Mesendoderm (in vitro differentiated cells): ENCODE measurements at places on chromosomes 2 and 18.

DNA sequence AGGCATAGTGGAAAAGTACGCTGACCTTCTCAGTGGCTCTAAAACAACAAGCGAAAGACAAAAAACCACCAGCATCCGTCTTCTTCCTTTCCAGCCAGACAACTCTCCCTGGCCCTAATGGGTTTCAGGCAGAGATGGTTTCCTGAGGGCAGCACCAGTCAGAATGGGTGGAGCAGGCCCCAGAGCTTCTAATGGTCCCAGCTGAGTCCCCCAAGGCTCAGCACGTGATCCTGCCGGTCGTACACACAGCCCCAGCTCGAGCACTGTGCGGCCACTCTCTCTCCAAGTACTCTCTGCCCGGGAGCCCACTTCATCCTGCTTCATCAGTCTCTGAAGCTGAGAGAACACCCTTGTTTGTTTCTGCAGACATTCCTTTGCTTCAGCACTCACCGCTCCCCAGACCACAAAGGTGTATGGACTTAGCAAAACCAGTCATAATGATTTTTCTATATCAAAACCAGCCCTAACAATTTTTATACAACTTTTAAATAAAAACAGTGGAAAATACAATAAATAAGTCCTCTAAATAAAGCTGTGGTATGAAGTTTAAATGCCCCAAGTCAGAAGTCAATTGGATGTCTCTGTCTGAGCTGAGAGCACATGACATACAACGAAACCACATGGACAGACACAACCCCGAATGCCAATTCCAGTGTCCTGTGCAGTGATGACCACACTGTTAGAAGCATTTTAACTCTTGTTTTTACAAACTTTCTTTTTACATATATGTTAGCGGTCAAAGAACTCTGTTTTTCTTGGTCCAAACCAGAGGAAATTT lies 63.9 kb downstream of the PARD6G start:
- no peaks in the 10 kb centered on the region for H3K36me3 ChIP-seq
- no peaks in the 10 kb centered on the region for H3K27me3 ChIP-seq
- no peaks in the 10 kb centered on the region for H3K4me1 ChIP-seq
- no peak overlapping the region for H3K27ac ChIP-seq

DNA sequence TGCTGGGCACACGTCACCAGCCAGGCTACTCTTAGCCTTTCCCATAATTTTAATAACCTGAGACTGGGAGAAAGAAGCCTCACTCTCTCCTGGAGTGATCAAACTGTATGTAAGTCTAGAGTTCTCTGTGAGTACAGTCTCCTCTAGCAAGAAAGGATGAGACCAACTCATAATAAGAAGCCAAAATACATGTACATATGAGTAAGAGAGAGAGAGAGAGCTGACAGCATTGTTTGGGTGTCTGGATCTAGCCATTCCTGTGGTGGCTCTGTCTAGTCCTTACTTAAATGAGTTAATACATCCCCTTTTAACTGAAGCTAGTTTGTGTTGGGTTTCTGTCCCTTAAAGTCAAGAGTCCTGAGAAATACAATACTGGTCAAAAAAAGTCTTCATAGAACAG lies 26.0 kb upstream of the ANXA4 start:
- H3K27me3 ChIP-seq = no peaks in the 10 kb centered on the region
- H3K27ac ChIP-seq = no peak overlapping the region
- no peak for DNase-seq
- H3K36me3 ChIP-seq = no peaks in the 10 kb centered on the region
- no peak overlapping the region for H3K4me3 ChIP-seq

DNA sequence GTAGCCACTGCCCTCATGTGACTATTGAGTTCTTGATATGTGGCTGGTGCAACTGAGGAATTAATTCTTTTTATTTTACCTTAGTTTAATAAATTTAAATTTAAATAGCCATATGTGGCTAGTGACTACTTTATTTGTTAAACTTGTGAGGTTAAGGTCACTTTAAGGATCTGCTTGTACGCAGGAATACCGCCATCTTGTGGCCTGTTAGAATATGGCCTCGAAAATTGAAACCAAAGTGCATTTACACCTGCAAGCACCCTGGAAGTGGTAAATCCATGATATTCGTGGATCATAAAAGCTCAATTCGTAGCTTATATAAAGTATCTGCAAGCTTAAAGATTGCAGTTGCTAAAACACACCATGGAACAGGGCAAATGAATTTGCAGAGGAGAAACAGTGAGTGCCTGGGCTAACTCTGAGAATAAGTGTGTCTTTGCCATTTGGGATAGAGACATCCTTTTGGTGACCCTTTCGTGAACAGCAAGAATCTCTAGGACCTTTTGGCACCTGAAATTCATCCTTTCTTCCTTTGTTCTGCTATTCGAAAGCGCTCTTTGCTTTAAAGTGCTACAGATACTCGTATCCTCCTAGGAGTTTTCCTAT lies 59.9 kb upstream of the REG3A start:
- H3K27me3 ChIP-seq = no peaks in the 10 kb centered on the region
- no peaks in the 10 kb centered on the region for H3K4me1 ChIP-seq
- no peak overlapping the region for H3K4me3 ChIP-seq
- peak; percentile 77 for DNase-seq
- H3K27ac ChIP-seq = no peak overlapping the region

- H3K27ac ChIP-seq = no peak overlapping the region
- no peaks in the 10 kb centered on the region for H3K4me1 ChIP-seq
- DNase-seq = peak; percentile 10
- H3K27me3 ChIP-seq = no peaks in the 10 kb centered on the region
- H3K36me3 ChIP-seq = no peaks in the 10 kb centered on the region
These were observed 1206.8 kb upstream of the NRXN1 start for GRCh38 chr2:52238782-52239181.

- peak; percentile 52 for DNase-seq
- H3K27me3 ChIP-seq = no peaks in the 10 kb centered on the region
- H3K4me3 ChIP-seq = no peak overlapping the region
- H3K36me3 ChIP-seq = no peaks in the 10 kb centered on the region
- H3K27ac ChIP-seq = no peak overlapping the region
These were observed 105.0 kb upstream of the ALK start for GRCh38 chr2:30026091-30027055.

DNA sequence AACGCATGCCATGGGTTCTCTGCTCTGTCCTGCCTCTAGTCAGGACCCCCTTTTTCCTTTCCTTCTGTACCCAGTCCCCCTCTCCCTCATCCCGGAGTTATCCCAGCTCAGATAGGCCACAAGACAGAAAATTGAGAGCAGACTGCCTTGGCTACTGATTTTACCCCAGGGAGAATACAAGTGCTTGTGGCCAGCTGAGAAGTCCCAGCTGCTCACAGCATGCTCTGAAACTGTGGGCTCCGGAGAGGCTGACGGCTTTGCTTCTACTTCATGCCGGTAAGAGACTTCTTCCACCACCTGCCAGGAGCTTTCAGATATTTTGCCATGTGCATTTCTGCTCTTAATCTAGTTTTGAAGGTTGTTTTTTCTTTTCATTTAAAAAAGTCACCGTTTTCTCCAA lies 20.0 kb upstream of the SIX2 start:
- no peaks in the 10 kb centered on the region for H3K36me3 ChIP-seq
- H3K27ac ChIP-seq = no peak overlapping the region
- no peak for DNase-seq

DNA sequence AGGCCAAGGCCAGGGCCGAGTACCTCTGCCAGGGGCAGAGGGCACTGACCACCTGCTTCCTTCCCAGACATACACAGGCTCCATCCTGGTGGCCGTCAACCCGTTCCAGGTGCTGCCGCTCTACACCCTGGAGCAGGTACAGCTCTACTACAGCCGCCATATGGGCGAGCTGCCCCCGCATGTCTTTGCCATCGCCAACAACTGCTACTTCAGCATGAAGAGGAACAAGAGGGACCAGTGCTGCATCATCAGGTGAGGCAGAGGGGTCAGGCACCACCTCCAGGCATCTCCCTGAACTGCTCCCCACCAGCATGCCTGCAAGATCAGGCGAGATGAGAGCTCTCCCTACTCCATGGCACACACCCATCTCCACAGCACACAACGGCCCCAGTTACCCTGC lies 31.1 kb downstream of the MYO7B start:
- H3K4me1 ChIP-seq = no peaks in the 10 kb centered on the region
- no peak overlapping the region for H3K27ac ChIP-seq
- H3K4me3 ChIP-seq = no peak overlapping the region
- H3K27me3 ChIP-seq = no peaks in the 10 kb centered on the region
- no peak for DNase-seq
- H3K36me3 ChIP-seq = no peaks in the 10 kb centered on the region

DNA sequence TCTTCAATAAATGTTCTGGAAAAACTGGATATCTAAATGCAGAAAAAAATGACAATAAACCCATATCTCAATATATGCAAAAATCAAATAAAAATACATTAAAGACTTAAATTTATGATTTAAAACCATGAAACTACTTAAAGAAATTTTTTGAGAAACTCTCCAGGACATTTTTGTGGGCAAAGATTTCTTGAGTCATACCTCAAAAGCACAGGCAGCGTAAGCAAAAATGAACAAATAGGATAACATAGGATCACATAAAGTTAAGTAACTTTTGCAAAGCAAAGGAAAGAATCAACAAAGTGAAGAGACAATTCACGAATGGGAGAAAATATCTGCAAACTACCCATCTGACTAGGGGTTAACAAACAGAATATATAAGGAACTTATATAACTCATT lies 1545.5 kb downstream of the SUCLG1 start:
- H3K4me1 ChIP-seq = no peaks in the 10 kb centered on the region
- no peak for DNase-seq
- no peaks in the 10 kb centered on the region for H3K36me3 ChIP-seq

GRCh38 chr2:239216614-239217273 lies 184.1 kb downstream of the HDAC4 start:
- DNase-seq = no peak
- H3K27me3 ChIP-seq = no peaks in the 10 kb centered on the region
- H3K36me3 ChIP-seq = no peaks in the 10 kb centered on the region
- no peak overlapping the region for H3K4me3 ChIP-seq
- H3K27ac ChIP-seq = no peak overlapping the region

GRCh38 chr2:181157326-181157725 lies 176.9 kb downstream of the UBE2E3 start:
- no peak for DNase-seq
- no peak overlapping the region for H3K27ac ChIP-seq
- H3K27me3 ChIP-seq = no peaks in the 10 kb centered on the region
- H3K4me3 ChIP-seq = no peak overlapping the region

DNA sequence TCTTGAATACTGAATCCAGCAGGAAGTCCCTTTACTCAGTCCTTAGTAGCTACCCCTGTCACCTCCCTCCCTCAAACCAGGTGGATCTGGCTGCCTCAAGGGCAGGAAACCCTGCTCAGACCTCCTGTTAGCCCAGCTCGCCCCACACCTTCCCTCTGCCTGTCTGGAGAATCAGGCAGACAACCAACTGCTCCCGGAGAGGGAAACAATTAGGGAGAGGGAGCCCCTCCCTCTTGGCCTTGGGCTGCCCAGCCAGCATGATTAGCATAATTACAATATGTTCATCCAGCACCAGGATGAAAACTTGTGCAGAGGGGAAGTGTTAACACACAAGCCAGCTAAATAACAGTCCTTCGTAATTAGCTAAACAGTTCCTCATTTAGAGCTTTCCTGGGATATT lies 185.5 kb downstream of the C1D start:
- H3K36me3 ChIP-seq = no peaks in the 10 kb centered on the region
- peak; percentile 67 for DNase-seq
- H3K27ac ChIP-seq = no peak overlapping the region
- peaks cover 4% of the 10 kb centered on the region for H3K4me1 ChIP-seq

DNA sequence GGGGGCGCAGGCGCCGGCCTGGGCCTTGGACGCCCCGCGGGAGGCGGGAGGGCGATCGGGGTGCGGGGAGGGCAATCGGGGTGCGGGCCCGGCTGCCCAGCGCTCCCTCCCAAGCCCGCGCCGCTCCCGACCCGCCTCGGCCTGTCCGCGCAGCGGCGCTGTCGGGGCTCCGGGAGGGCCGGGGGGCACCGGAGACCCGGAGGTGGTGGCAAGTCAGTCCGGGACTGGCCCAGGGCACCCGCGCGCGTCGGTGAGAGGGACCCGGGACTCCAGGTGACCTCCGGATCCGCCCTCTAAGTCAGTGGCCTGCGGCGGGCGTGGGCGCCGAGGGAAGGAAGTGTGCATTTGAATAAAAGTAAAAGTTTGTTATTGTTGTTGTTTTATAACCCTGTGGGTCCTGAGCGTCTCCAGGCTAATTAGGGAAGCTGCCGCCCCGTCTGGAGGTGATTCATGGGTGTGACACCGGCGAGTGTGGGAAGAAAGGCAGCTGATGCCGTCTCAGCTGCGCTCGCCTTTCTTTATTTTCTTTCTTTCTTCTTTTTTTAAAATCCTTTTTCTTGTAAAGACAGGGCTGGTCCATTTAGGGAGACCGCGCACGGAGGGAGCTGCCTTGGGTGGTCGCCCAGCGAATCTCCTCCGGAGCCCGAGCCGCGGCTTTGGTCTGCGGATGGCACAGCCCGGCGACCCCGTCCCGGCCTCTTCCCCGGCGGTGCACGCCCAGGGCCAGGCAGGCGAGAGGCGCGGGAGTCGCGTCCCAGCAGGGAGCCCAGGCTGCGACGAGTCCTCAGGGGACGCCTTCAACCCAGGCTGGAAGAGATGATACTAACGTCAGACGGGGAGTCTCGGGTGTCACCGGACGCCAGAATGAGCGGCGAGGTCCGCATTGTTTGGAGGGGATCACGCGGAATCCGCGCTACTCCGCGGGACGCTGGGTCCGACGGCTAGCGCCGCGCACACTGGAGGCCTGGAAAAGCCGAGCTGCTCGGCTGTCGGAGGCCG lies 627 bp upstream of the CRACDL start:
- no peak overlapping the region for H3K4me3 ChIP-seq
- peaks cover 26% of the 10 kb centered on the region for H3K27me3 ChIP-seq
- H3K4me1 ChIP-seq = no peaks in the 10 kb centered on the region
- peak; percentile 49 for DNase-seq
